ENCODE measurements at places on chromosomes 2 and 18.

GRCh38 chr18:35938158-35938557 lies 34.3 kb upstream of the RMP24 start:
- DNase-seq: no peak

- DNase-seq: peak; percentile 86
These were observed 25.3 kb upstream of the STAM2 start for GRCh38 chr2:152200565-152201465.

- DNase-seq: no peak
These were observed 760.4 kb downstream of the TSN start for GRCh38 chr2:122515731-122516290.

GRCh38 chr18:64405161-64405560 lies 256.3 kb upstream of the LINC00305 start:
- no peak for DNase-seq

DNA sequence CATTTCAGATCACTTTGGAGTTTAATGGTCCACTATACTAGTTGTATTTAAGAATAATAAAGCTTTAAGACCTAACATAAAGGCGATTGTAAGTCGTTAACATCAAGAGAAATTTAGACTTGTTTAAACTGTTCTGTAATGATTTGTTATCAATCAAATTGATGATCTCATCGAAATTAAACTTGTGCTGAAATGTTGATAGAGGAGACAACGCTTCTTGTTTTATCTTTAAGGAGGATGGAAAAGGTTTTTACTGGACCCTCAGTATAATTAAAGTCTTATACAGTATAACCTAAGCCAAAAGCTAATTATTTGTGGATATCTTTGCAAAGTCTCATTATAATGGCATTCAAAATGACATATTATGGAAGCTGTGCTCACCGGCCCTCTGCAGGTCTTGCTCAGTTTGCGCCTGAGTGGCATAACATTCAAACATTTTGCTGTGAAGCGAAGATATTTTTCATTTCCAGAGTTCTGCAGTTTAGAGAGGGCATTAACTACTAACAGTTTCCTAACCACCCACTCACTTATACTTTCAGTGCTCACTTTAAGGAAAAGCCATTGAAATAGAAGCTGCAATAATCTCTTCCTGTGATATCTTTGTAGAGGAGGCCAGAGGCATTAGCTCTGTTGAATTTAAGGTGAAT lies 1.4 kb upstream of the SERTAD2 start:
- DNase-seq: peak; percentile 24

- no peak for DNase-seq
These were observed 125.9 kb downstream of the PLA2R1 start for GRCh38 chr2:159936471-159936870.

DNA sequence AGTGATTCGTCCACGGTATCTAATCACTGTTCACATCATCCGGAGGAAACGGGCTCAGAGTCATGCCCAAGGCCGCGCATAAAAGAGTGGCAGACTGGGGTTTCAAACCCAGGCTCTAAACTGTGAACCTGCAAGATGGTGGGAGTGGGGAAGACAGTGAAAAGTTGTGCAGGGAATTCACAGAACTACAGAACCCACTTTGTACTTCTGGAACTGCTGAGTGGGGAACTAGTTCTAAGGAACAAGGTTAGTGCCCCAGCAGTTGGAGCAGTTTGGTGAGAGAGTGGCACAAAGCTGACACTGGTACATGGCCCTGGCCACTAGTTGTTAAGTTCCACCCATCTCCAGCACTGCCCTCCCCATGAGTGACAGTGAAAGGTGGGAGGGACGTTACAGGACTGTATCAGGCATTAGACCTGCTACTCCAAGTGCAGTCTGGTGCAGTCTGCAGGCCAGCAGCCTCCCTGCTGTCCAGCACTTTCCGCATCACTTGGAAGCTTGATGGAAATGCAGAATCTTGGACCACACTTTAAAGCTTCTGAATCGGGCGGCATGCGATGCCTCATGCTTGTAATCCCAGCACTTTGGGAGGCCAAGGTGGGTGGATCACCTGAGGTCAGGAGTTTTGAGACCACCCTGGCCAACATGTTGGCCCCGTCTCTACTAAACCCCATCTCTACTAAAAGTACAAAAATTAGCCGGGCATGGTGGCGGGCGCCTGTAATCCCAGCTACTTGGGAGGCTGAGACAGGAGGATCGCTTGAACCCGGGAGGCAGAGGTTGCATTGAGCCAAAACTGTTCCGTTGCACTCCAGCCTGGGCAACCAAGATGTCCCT lies 47.3 kb downstream of the C2orf42 start:
- DNase-seq: peak; percentile 72

DNA sequence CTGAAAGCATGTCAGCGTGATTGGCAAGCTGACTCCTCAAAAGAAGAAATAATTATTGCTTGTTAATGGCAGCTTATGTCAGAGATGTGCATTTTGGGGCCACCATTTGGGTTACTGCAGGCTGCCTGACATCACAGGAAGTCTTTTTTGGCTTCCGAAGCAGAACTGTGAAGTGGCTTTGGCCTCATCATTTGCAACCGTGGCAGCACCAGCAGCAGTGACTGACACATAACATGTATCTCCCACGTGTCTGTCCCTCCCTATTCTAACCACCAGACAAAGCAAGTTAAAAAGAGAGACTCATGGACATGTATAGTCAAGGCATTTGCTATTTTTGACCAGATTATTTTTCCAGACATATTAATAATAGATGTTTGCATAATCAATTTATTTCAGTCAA lies 488.7 kb upstream of the ACVR2A start:
- no peak for DNase-seq

DNA sequence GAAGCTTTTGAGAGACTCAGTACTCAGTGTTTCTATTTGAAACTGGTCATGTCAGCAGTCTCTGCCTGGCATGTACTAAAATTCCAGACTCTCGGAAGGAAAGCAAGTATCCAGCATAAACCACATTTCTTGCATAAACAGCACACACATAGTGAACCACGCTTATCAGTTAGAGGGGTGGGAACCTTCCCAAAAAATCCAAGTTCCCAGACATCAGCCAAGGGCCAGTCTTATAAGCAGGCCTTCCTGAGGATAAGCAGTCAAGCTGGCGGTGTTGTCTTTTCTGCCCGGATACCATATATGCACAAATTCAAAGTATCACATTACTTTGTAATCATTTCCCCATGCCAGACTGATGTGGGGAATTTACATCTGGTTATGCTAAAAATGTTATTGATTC lies 73.6 kb downstream of the ST6GAL2 start:
- DNase-seq: no peak

GRCh38 chr18:49652881-49653724 lies 91.2 kb downstream of the LIPG start:
- DNase-seq: no peak

DNA sequence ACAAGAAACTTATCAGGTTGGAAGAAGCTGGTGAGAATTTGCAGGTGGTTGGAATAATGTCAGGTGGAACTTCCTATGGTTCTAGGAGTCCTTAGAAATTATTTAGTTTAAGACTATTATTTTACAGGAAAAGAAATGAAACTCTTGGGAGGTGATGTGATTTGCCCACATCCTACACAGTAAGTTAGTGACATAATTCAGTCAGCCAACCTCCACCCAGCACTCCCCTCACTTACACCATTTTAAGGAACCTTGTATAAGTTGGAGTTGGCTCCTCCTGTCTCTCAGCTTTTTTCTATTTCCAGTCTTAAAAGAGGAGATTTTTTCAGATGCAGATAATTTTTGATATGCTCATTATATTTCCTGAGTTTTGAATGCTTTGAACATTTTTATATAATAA lies 86.4 kb downstream of the SKA1 start:
- no peak for DNase-seq

DNA sequence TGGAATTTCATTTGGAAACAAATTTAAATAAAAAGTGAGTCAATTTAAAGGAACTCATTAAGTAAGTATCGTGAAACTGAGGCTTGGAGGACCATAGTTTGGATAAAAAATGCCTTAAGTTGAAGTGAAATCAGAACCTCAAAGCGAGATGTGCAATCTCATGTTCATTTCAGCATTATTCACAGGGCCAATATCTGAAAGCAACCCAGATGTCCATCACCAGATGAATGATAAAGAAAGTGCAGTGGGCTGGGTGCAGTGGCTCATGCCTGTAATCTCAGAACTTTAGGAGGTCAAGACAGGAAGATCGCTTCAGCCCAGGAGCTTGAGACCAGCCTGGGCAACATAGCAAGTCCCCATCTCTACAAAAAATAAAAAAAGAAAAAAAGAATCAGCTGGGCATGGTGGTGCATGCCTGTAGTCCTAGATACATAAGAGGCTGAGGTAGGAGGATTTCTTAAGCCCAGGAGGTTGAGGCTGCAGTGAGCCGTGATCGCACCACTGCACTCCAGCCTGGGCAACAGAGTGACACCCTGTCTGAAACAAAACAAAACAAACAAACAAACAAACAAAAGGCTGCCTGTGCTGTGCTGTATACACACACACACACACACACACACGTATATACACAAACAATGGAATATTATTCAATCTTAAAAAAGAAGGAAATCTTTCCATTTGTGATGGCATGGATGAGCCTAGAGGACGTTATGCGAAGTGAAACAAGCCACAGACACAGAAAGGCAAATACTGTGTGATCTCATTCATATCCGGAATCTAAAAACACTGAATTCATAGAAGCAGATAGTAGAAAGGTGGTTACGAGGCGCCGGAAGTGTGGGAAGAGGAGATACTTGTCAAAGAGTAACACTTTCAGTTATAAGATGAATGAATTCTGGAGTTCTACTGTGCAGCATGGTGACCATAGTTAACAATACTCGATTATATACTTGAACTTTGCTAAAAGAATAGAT lies 14.5 kb downstream of the SH3RF3 start:
- no peak for DNase-seq

DNA sequence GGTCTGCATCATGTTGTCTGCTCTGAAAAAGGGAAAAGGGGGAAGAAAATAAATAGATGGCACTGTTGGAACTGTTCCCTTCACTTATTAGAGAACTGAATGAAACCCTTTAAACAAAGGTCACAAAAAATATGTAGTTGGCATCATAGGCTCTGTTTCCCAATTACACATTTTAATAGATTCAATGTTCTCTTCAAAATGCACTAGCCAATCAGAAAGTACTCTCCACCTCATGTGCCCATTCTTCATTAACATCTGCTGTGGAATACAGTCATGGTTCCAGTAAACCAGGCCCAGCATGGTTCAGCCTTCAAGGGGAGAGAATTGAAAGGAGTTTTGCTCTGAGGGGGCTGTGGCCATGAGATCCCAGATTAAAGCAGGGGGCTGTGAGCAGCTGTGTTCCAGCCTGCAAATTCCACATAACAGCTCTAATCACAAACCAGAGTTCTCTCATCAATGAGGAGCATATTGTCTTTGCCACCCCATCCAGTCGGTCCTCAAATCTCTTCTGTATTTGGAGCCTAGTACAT lies 165.9 kb upstream of the CREB1 start:
- DNase-seq: no peak

DNA sequence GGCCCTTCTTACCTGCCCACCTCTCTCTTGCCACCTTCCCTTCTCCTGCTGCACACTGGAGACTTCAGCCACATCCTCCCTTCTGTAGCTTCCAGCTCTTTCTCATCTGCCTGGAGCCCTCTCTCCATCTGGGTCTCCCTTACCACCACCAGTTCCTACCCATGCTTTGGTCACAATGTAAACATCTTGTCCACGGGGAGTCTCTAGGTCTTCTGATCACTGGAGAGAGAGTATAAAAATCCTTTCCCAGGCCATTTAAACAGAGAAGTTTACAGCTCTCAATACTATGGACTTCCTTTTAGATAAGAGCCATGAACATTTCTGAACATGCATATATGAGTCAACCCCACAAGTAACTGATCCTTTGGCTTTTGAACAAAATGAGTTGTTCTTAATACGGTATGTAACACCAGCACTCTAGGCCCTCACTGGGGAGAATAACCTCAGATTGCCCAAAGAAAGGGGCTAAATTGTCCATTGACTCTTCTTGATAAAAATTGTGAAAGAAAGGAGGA lies 5.8 kb downstream of the ARHGAP25 start:
- peak; percentile 56 for DNase-seq

DNA sequence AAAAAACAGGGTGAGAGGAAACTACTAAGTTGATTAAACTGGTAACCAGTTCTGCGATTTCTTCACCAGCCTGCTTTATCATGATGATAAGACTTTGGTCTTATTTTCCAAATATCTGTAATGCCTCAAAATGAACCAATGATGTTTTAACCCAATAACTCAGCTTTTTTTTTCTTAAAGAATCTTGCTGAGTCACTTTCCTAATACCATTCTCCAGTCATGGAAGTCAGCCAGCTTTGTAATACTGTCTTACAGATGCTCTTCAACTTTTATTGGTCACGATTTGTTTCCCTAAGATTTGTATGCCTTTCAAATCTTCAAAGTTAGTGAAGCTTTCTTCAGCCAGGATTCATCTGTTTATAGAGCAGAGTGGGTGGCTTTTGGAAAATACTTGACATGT lies 47.7 kb upstream of the SMIM21 start:
- DNase-seq: no peak

GRCh38 chr2:64085936-64086335 lies 58.3 kb downstream of the PELI1 start:
- no peak for DNase-seq

GRCh38 chr2:217120429-217120828 lies 260.6 kb upstream of the TNP1 start:
- no peak for DNase-seq

DNA sequence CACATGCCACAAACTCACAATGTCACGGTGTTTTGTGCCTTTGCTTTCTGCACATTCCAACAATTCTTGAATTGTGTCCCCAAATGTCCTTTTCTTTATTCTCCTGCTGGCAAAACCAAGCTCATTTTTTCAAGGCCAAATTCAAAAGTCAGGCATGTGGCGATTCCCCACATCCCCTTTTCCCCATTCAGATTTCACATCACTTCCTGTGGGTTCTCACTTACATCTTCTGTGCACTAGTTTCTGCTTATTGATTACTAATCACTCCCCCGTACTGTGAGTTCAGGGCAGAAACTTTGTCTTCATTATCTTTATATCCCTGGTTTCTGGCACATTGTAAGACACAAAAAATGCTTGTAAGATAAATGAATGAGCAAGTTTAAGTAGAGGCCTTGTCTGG lies 69.2 kb downstream of the AP1S3 start:
- DNase-seq: peak; percentile 14

DNA sequence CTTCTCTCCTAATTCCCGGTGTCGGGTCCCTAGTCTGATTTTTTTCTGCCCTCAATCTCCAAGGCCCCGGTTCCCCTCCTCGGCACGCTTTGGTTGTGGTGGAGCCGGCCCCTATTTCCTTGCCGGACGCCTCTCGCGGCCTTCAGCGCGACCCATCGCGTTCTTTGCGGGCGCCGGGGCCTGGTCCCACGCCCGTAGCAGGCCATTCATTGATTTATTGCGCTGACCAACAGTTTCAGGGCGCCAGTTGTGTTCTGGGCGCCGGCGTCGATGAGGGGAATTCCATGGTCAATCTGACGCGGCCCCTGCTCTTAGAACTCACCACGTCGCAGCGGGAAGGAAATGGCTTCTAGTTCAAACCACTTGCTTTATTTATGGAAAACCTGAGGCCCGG lies 396 bp downstream of the CNOT9 start:
- DNase-seq: peak; percentile 78

- no peak for DNase-seq
These were observed 46.2 kb upstream of the TRIM43B start for GRCh38 chr2:95530734-95531133.

GRCh38 chr2:214127571-214127970 lies 283.3 kb upstream of the VWC2L start:
- DNase-seq: no peak

Measured in suppressor macrophage (primary cell).